ENCODE measurements at places on chromosomes 13 and 19. TPM values are rescaled to one million over a fixed set of nuclear protein-coding genes. Genes with fewer than 3 reads are reported as not detected.

Gene RINL
- total RNA-seq = 4.6 TPM

DNA sequence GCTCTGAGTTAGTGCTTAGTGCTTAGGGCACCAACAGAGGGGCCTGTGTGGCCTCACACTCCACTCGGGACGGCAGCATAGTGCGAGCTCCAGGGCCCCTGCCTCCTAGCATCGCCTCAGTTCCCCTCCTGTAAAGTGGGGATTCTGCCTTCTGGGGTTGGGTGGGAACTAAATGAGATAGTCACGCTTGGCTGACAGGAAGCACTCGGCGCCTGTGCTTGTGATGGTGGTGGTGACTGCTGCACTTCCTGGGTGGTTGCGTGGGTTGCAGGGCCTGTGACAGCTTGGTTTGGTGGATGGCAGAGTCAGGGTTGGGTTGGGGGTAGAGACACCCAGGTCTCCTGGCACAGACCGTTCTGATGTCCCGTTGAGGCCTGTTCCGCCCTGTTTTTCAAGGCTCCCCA lies 7.7 kb downstream of the PLEKHF1 start:
- no peak for DNase-seq

DNA sequence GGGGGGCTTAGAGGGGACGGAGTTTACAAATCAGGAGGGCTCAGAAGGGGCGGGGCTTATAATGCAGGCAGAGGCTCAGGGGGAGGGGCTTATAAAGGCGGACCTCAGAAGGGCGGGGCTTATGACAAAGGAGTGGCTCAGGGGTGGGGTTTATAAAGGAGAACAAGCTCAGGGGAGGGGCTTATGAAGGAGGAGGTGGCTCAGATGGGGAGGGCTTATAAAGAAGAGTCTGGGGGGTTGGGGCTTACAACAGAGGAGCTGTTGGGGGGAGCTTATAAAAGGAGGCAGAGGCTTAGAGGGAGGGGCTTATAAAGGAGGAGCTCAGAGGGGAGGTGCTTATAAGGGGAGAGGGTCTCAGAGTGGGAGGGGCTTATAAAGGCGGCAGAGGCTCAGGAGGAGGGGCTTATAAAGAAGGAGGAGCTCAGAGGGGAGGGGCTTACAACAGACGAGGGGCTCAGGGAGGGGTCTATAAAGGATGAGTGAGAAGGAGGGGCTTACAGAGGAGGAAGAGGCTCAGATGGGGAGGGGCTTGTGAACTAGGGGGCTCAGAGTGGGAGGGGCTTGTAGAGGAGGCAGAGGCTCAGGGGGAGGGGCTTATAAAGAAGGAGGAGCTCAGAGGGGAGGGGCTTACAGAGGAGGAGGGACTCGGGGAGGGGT lies 1.0 kb downstream of the SMIM24 start:
- no peak for DNase-seq

DNA sequence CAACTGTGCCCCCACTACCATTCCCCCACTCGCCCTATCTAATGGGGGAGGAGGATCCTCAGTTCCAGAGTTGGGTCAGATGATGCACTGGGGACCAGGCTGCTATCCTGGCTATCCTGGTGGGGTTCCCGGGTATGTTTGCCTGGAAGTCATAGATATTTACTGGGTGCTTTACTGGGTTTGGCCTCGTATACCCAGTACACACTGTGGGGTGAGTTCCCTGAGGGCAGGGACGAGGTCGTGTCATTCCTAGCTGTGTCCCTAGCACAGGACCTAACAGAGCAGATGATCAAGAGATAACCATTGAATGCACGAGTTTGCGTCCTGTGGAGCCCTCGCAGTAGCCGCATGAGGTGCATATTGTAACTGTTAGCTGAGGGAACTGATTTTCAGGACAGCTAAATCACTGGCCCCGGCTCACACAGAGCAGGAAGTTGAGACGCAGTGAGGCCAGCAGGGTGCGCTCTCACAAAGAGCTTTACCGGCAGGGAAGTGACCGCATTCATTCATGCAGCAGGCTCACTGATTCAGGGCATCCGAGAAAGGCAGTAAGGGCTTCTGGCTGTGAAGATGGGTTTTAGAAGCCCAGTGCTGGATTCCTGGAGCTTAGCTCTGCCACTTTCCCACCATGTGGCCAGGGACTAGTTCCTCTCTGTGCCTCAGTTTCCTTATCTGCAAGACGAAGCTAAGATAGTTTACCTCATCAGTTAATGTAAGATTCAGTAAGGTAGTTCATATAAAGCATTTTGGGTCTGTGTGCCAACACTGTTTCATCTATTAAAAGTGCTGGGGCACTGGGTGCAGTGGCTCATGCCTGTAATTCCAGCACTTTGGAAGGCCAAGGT lies 6.0 kb downstream of the RUVBL2 start:
- peak; percentile 59 for DNase-seq

Gene ADM5
- total RNA-seq = 0.78 TPM

Gene LRG1
- not detected for total RNA-seq

DNA sequence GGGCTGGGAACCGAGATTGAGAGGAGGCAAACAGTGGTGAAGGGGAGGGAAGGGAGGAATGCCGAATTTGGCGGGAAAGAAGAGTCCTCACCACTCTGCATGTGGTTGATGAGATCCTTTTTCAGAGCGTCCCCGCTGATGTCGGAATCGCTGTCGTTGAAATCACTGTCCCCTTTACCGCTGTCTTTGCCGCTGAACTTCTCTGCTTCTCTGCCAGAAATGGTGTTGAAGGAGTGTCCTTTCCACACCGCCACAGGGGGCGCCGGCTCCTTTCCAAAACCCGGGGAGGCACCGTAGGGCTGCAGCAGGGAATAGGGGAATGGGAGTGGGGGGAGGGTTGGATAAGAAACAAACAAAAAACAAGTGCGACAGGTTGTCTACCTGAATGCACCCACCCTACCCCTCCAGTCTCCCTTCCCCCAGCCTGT lies 3.1 kb downstream of the PCDH8 start:
- no peak for DNase-seq

GRCh38 chr19:12796146-12797071 lies 5.1 kb downstream of the JUNB start:
- DNase-seq = peak; percentile 77

Gene WDR88
- total RNA-seq = not detected

DNA sequence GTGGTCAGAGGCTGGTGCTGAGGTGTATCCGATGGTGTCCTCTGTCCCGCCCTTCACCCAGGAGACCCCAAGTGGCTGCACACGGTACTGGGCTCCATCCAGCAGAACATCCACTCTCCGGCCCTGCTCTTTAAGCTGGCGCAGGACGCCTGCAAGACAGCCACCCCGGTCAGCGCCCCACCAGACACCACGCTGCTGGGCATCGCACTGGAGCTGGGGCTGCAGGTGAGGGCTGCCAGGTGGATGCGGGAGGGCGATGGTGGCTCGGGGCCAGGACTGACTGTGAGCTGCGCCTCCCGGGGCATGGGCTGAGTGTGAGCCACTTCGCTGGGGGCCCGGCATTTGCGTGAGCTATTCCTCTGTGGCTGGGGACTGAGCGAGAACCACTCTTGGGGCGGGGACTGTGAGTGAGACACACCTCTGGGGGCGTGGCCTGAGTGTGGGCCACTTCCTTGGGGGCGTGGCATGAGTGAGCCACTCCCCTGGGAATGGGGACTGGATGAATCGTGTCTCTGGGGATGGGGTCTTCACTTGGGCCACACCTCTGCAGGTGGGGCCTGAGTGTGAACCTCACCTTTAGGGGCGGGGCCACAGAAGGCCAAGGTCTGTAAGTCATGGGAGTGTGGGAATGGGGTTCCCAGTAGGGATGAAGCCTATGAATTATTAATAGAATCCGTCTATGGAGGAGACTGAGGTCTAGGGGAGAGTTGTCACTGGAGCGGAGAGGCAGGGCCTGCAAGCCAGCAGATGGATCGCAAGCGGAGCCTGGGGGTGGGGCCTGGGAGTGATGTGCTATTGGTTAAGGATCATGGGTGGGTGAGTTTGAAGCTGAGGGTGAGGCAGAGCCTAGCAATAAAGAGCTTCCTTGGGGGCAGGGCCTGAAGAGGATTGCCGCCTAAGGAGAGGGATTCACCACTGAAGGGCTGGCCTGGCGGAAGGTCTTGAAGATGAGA lies 30.5 kb downstream of the ZSWIM4 start:
- no peak for DNase-seq

GRCh38 chr13:77002590-77003190 lies 10.8 kb downstream of the CLN5 start:
- DNase-seq = no peak

DNA sequence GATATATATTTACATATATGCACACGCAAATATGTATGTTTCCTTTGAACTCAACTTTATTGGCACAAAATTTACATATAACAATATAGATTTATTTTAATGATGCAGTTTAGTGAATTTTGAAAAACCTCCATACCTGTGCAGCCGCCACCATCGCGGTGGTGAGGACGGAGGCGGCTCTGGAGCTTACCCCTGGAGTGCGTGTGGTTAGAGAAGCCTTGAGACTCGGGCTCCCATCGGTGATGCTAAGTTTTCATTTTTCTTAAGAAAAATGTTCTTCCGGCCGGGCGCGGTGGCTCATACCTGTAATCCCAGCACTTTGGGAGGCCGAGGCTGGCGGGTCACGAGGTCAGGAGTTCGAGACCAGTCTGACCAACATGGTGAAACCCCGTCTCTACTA lies 31.8 kb downstream of the GJA3 start:
- DNase-seq = no peak

DNA sequence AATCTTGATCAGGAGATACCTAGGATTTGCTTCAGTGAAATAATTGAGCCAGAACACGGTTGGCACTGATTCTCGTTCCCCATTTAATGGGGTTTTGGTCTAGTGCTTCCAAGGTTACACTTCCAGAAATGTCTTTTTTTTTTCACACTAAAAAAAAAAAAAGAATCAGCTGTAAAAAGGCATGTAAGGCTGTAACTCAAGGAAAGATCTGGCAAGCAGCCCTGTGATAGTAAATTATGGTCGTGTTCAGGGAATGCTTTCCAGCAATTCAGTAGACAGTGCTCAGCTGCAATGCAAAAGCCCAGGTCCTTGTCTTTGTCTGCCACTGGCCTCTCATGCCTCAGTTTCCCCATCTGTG lies 27.2 kb upstream of the NDUFS7 start:
- peak; percentile 24 for DNase-seq

Gene RAB3D
- total RNA-seq = 7.5 TPM

- peak; percentile 88 for DNase-seq
Observed at GRCh38 chr13:30338331-30338851, 31.0 kb upstream of the KATNAL1 start.

GRCh38 chr19:54415208-54415900 lies at the start of gene TTYH1:
Gene TTYH1, plus strand, starts transcription at chr19:54415464. Its CDS starts 89 bp downstream, at chr19:54415553.
- no peak for DNase-seq

DNA sequence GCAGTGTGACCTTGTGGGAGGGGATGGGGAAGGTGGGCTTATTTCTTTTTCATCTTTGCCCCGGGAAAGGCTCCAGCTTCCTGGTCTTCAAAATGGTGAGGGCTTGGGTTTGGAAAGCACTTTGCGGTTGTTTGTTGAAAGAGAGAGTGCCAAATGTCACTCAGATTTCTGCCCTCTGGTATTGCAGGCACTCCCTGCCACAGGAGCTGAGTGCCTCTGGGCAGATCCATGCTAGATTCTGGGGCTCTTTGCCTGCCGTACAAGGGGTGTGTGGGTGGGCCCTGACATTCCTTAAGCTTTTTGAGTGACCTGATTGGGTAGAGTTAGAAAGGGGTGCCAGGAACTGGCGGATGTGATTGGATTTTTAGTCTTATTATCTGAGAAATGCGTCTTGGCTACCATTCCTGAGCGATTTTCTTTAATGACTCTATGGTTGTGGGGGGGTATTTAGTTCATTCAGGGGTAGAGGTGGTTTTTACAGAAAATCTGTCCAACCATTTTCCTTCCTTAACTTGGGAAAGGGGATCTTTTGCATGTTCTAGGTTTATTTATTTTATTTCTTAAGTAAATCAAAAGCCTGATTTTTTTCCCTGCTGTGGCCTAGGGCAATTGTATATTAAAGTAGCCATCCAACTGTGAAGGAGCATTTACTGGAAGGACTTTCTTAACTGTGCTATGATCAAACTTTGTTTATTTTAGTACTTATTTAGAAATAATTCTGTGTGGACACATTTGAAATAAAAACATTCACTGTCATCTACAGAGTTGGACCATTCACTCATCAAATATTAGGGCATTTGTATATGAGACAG lies 3.2 kb downstream of the ARHGAP35 start:
- peak; percentile 93 for DNase-seq

DNA sequence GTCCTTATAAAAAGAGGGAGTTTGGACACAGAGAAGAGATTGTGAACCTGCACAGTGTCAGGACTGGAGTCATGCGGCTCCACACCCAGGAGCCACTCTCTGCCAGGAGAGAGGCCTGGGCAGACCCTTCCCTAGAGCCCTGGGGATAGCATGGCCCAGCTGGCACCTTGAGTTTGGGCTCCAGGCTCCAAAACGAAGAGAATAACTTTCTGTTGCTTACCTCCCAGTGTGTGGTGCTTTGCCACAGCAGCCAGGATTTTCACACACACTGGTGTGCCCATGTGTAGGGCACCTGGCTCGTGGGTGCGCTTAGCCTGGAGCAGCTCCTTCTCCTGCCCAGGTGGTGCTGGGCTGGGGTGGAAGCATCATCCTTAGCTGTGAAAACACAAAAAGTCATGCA lies 344.3 kb downstream of the TEX29 start:
- no peak for DNase-seq

- DNase-seq = no peak
Observed at GRCh38 chr13:50419331-50419865, 404.2 kb downstream of the KCNRG start.

GRCh38 chr13:102911336-102911735 lies 65.5 kb downstream of the ERCC5 start:
- DNase-seq = no peak

- DNase-seq = no peak
Observed at GRCh38 chr13:106594980-106595379, 27.0 kb upstream of the ARGLU1 start.

DNA sequence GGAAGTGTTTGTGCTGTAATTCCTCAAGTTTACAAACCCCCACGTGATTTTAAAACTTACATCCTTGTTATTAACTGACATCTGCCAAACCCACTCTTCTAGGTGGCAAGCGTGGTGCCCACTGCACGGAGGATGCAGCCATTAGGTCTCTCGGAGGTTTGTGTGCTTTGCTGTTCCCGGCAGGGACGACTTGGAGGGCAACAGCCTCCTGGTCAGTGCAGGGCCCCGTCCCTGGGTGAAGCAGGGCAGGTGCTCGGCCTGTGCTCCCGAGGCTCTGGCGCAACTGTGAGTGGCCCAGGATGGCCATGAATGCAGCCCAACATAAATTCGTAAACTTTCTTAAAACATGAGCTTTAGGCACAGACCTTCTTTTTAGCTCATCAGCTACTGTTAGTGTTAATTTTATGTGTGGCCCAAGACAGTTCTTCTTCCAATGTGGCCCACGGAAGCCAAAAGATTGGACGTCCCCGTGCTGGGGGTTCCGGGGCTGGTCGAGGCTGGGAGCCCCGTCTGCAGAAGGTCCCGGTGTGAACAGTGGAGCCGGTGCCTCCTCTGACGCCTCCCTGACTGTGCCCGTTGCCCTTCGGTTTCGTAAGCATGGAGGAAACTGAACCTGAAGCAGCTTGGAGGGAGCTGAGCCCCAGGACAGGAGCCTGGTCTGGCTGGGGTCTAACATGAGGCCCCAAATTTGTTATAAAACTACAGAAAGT lies 11.9 kb downstream of the GAS6 start:
- no peak for DNase-seq

DNA sequence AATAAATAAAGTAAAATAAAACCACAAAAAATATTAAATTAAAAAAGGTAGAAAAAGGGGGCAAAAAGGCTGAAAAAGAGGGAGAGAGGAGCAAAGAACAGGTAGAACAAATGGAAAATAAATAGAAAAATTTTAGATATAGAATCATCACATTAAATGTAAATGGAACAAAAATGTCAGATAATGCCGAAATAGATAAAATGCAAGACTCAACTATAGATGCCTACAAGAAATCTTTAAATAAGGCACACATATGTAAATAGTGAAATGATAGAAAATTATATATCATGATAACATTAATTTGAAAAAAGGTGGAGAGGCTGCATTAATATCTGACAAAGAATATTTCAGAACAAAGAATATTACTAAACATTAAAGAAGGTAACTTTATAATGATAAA lies 477.1 kb upstream of the SPRY2 start:
- no peak for DNase-seq
